ENCODE measurements at places on chromosomes 4 and X.
A peak's percentile ranks its signal among the peaks of the same experiment; 100 is the strongest.

GRCh38 chr4:42148425-42148824, 4.0 kb downstream of the BEND4 start:
- DNase-seq: no peak

DNA sequence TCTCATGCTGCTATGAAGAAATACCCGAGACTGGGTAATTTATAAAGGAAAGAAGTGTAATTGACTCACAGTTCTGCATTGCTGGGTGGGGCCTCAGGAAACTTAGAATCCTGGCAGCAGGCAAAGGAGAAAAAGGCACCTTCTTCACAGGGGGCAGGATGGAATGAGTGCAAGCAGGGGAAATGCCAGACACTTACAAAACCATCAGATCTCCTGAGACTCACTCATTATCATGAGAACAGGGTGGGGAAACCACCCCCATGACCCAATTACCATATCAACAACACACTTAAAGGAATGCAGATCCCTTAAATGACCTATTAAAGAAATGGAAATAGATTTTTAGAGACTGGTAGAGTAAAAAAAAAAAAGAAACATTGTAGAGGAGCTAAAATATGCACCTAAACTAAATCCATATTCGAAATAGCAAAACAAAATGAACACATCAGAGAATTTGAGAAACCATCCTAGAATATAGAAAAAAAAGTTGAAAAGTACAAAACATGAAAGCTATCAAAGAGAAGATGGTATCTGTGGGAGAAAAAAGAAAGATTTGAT, 104.3 kb upstream of the UGT8 start:
- DNase-seq: no peak

GRCh38 chr4:96093563-96093962, 253.7 kb downstream of the PDHA2 start:
- no peak for DNase-seq

DNA sequence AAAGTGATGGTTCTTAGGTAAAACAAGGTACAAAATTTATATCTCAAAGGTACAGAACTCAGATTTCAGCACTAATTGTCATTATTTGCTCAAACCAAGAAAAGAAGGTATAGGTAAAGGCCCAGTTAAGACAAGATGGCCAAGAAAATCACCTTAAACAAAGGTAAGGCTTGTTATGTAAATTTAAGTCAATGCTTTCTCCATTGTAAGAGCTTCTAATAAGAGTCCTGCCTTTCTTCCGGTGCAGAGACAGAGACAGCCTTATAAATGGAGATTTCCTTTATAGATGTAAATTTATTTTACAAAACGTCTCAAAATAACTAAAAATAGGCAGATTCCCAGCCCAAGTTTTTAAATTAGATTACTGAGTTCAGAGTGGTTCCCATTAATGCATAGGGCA, 89.9 kb downstream of the EDA start:
- DNase-seq: no peak

GRCh38 chr4:912548-913279, 19.4 kb downstream of the GAK start:
- no peak for DNase-seq

DNA sequence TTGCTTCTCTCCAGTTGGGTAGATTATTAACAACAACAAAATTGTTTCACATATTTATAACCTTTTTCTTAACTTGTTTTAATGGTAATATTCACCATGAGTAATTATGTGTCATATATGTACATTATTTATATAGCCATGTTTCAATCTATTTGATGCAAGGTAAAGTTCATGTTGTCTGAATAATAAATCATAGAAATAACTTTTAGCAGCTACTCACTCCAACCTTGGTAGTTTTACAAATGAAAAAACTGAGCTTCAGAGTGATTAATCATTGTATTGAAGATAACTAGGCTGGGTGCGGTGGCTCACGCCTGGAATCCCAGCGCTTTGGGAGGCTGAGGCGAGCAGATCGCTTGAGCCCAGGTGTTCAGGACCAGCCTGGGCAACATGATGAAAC, 46.0 kb downstream of the TMA16 start:
- no peak for DNase-seq

GRCh38 chr4:32172761-32173160, 1452.6 kb downstream of the PCDH7 start:
- DNase-seq: no peak

DNA sequence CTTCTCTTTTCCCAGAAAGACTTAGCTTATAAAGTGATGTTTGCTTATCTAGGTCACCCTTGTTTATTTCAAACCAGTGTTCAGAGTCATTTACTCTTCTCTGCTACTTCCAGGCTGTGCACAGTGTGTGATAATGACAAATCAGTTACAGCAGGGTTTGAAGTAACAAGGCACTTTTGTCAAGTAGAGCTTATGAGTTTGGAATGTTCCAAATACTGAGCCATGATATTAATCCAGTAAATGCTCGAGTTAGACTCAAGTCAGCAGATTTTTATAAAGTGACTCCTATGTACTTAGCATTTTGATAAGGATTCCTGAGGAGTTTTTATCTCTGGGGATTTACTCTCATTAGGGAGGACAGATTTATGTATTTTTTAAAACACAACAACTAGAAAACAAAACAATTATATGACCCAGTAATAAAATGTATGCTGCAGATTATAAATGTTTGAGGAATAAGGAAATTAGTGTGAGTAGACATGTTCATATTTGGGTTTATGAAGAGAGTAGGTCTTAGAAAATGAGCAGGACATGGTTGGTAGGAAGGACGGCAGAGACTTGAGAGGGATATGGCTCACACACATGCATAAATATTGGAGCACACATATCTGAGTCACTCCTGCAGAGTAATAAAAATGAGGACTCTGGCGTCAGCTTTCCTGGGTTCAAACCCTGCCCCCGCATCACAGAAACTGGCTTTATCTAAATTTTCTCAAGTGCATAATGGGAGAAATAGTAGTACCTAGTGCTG, 271.2 kb downstream of the FBXO8 start:
- no peak for DNase-seq

GRCh38 chr4:113221990-113222389, 172.5 kb downstream of the ANK2 start:
- peak; percentile 33 for DNase-seq

GRCh38 chr4:132866616-132867015, 282.5 kb upstream of the PCDH10 start:
- DNase-seq: no peak

DNA sequence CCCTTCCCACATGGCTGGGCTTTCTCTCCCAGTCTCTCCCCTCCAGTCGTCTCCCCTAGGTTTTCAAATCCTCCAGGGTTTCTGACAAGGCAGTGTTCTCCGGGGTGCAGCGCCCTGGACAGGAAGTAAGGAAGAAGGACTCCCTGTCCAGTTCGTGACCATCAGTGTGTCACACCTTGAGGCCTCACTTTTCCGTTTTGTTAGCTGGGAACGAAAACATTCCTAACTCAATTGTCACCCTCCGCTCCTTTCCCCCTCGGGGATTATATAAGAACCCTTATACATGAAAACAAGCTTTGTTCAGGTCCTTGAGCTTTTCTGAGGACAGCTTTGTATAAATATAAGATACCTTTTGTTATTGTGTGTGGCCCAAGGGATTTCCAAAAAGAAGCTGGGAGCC, 92.1 kb downstream of the KDR start:
- DNase-seq: no peak

DNA sequence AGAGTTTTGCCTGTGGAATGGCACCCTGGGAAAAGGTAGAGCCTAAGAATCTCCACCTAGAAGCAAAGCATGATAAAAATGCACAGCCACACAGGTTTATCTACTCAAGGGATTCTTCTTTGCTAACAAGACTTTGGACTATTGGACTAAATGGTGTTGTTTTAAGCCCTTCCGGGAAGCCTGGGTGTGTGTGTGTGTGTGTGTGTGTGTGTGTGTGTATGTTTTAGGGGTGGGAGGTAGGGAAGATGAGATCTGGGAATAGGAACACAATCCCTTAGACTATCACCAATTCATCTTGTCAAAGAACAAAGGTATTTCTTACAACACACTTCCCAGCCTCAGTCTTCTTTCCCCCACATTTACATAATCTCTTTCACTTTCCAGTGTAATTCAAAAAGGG, 327.5 kb upstream of the FGF16 start:
- no peak for DNase-seq

DNA sequence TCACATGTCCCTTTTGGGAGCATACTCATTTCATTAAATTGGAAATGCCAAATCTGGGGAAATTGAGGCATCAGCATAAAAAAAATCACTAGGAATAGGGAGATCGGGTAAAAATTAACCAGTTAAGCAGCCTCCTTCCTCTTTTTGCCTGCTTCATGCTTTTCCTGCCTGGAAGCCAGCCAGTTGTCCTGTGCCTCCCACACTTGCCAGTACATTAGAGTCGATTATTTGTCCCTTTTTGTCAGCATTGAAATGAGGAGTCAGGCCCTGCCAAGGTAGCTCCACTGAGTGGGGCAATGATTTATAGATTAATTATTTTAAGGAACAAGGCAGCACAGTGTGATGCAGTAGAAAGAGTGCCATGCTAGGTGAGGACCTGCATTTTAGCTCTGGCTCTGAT, 55.3 kb downstream of the SH2D1A start:
- no peak for DNase-seq

- DNase-seq: peak; percentile 53
These were observed 104.9 kb upstream of the SOD3 start for GRCh38 chr4:24690436-24690835.

DNA sequence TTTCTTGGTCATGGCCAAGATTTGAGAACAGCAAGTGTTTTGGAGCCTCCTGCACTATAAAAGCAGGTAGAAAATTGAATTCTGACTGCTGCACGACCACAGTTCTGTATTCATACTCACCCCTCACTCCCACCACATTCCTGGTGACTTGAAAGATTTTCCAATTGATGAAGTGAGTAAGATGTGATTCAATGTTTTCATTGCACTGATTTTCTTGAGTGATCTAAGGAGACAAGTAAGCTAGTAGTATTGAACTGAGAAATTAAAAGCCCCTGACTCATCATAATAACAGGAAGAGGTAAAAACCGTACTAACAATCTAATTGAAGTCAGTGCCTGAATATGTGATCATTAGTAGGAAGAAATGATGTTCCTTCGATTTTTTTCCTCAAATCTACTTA, 6.1 kb upstream of the SEC24D start:
- no peak for DNase-seq

DNA sequence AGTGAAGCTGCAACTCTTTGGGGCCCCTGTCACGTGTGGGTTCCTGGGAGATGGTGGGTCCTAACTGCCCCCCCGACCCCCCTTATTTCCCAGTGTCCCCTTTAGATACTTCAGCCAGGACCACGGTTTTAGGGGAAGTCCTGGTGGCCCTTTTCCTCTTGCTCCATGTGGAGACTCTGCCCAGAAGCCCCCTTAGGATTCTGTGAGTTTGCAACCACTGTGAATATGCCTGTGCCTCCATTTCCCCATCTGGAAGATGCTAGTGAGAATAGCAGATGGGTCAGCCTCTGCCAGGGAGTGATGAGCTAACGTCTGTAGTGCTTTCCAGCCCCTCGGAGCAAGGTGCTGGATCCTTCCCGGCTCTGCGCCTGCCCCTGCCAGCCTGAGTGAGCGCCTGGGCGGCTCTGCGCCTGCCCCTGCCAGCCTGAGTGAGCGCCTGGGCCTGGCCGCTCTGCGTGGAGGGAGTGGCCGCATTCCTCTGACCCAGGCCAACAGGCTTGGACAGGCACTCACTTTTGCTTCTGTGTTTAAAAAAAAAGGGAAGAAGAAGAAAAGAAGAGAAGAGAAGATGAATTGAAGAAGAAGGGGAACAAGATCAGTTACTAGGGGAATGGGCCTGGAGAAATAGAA, 6.7 kb upstream of the CITED1 start:
- DNase-seq: no peak

DNA sequence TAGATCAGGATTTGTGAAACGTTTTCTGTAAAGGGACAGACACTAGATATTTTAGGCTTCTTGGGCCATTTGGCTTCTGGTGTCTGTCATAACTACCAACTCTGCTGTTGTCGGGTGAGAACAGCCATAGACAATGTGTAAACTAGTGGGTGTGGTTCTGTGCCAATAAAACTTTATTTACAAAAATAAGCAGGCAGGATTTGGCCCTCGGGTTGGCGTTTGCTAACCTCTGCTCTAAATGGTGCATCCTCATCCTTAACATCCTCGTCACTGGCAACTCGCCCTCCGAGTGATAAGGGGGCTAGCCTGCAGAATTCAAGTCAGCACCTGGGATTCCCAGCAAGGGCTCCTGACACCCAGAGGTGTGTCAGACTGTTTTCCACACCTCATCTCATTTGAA, 105.8 kb upstream of the MSX1 start:
- DNase-seq: no peak

- no peak for DNase-seq
These were observed 20.6 kb upstream of the APELA start for GRCh38 chr4:164856396-164856795.
